SHP77 treated with DMSO at 0.1 percent for 48 hours (cell line): ENCODE measurements at places on chromosomes 3 and 15.

DNA sequence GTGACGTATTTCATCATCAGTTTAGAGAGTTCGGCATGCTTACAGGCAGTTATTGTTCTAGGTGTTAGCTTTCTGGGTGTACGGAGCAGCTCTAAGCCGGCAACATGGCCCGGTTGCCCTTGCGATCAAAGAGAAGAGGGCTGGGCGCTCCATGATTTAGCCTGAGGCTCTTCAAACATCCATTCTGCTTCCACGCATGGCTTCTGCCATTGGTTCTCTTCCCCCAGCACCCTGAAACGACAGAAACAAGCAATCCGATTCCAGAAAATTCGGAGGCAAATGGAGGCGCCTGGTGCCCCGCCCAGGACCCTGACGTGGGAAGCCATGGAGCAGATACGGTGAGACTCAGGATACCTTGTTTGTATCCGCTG lies 574 bp downstream of the NGRN start:
- DNase-seq: no peak

- no peak for DNase-seq
These were observed 198.5 kb downstream of the FOXP1 start for GRCh38 chr3:71384837-71385716.

DNA sequence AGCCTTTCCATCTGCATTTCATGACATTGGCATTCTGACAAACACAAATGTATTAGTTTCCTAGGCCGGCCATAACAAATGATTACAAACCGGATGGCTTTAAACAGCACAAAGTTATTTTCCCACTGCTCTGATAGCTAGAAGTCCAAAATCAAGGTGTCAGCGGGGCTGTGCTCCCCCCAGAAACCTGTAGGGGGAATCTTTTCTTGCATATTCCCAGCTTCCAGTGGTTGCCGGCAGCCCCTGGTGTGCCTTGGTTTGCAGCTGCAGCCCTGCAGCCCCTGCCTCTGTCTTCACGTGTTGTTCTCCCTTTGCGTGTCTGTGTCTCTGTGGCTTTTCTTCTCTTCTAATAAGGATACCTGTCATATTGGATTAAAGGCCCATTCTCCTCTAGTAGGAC lies 79.0 kb upstream of the CDV3 start:
- DNase-seq: peak; percentile 25

GRCh38 chr3:107394502-107394901 lies 17.3 kb downstream of the CCDC54 start:
- DNase-seq: no peak

- DNase-seq: no peak
These were observed 25.8 kb downstream of the GREM1 start for GRCh38 chr15:32743411-32744140.

- DNase-seq: no peak
These were observed 125.5 kb downstream of the DGKG start for GRCh38 chr3:186236357-186237020.

GRCh38 chr3:143326983-143327778 lies 207.6 kb downstream of the CHST2 start:
- no peak for DNase-seq

DNA sequence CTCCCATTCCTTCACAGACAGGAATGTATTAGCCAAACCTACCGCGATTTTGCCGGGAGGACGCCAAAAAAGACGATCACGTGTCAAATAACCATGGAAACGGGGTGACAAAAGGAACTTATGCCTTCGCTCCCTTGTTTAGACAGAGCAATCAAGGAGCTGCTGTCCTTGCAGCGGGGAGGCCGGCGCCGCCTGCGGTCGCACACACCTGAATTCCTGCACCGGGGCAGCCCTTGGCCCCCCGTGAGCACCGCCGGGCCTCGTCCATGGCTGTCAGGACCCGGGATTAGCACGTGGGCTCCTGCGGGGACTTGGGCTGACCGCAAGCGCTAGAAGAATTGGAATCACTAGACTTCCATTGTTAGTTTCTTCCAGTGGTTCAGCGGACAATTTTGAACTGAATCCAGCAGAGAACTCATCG lies 193.1 kb downstream of the SHQ1 start:
- no peak for DNase-seq

- DNase-seq: no peak
These were observed 268.7 kb downstream of the TIGIT start for GRCh38 chr3:114562557-114562956.

- DNase-seq: no peak
These were observed 237.6 kb downstream of the RAP2B start for GRCh38 chr3:153399636-153400035.

GRCh38 chr3:151460774-151461450 lies at the start of gene IGSF10:
Gene IGSF10 (minus strand): TSS chr3:151461061. CDS start chr3:151458709, 2,352 bp downstream.
- no peak for DNase-seq
